Kidney (tissue), 22 donors: ENCODE measurements at places on chromosomes 2 and 18.

GRCh38 chr2:143847257-143847656, 672.7 kb downstream of the ZEB2 start:
- no peak overlapping the region for H3K4me3 ChIP-seq
- no peaks in the 10 kb centered on the region for H3K36me3 ChIP-seq
- no peaks in the 10 kb centered on the region for H3K4me1 ChIP-seq

DNA sequence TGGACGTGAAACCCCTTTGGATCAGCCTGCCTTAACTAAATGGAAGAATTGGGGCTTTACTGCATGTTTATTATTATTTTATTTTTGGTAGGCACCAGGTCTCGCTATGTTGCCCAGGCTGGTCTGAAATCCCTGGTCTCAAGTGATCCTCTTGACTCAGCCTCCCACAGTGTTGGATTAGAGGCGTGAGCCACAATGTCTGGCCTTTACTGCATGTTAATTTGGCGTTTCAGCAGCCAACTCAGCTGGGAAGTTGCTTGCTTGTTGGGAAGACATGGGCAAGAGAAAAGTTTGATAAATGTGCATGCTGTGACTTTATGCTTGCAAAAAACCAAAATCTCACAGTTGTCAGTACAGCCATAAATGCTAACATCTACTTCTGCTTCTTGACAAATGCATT, 105.1 kb downstream of the FMNL2 start:
- no peak overlapping the region for H3K4me3 ChIP-seq
- H3K27me3 ChIP-seq: no peaks in the 10 kb centered on the region
- no peaks in the 10 kb centered on the region for H3K36me3 ChIP-seq
- no peak overlapping the region for H3K27ac ChIP-seq
- H3K4me1 ChIP-seq: peaks cover 9% of the 10 kb centered on the region

GRCh38 chr2:175815537-175815936, 186.5 kb downstream of the LNPK start:
- no peak for DNase-seq
- H3K27me3 ChIP-seq: no peaks in the 10 kb centered on the region
- H3K4me3 ChIP-seq: no peak overlapping the region
- no peaks in the 10 kb centered on the region for H3K36me3 ChIP-seq
- no peak overlapping the region for H3K27ac ChIP-seq

DNA sequence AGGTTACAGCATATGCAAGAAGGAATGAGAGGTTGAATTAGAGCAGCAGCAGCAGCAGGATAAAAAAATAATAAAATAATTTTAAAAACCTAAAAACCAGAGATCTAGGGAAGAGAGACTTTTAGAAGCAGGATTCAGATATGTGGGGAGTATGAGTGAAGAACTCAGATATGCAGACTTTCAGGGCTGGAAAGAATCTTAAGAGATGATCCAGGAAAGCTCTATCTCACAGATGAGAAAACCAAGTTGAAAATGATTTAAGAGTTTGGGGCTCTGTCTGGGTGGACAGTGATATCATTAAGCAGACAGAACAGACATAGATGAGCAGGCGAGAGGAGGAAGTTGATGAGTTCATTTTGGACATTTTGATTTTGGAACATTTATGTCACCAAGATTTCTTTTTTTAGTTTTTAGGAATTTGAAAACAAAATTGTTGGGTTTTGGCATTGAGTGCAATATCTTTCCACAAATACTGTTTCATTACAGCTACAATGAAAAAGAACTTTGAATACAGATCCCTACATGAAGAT, 31.8 kb downstream of the BCL2 start:
- no peak for DNase-seq
- H3K4me1 ChIP-seq: no peaks in the 10 kb centered on the region
- no peaks in the 10 kb centered on the region for H3K36me3 ChIP-seq
- H3K27me3 ChIP-seq: no peaks in the 10 kb centered on the region

DNA sequence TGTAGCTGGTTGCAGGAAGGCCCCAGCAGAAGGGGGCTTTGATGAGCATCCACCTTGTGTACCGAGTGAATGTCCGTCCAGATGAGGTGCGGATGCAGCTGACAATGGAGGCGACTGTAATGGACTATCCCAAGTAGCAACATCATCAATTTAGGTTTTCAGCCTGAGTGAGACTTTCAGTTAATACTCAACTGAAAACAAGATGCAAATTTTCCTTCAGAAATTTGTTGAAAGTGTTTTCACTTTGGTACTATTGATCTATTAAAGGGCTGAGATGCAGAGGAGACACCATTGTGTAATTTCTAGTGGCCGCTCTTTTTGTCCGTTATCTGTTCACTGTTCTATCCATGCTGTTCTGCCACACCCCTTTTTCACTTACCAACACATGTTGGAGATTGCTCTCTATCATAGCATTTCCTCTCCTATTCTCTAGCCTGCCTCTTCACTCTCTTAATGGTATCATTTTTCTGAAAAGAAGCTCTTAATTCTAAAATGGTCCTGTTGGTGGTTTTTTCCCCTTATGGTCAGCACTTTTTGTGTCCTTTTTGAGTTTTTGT, 12.0 kb upstream of the CASP8 start:
- DNase-seq: no peak
- no peak overlapping the region for H3K4me3 ChIP-seq
- H3K27me3 ChIP-seq: no peaks in the 10 kb centered on the region
- no peaks in the 10 kb centered on the region for H3K36me3 ChIP-seq
- H3K27ac ChIP-seq: no peak overlapping the region

DNA sequence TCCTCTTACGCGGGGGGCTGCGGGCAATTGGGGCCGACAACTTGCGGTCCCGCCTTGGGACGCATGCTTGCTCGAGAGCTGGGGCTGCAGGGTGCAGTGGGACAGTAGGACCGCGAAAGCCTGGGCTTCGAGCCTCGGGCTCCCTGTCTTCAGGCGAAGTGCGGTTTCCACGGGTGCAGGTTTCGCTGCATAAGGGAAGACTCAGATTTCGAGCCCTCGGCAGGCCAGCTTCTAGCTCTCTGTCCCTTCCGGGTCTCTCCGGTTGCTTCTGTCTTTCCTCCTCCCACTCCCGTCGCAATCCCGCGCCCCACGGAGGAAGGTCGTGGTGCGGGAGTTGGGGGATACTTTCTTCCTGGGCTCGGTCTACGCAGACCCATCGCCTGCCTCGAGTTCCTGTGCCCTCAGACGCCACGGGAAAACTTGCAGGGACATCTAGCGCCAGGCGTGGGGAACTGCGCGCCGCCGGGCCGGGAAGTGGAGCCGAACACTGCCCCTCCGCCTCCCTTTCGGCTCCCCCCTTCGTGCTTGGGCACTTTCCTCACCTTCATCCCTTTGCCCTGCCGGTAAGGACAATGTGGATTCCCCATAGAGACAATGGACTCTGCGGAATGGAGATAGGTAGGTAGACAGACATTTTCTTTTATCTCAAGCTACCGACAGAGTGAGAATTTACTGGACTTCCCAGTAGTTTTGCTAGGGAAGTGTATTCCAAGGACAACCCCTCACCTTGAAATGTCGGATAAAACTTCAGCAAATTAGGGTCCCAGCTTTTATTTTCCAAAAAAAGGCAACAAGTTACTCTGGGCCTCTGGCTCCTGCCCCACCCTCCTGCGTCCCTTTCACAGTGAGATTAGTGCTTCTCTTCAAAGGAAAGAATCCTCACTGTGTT, 4.2 kb upstream of the HOXD13 start:
- no peaks in the 10 kb centered on the region for H3K36me3 ChIP-seq
- peaks cover 10% of the 10 kb centered on the region for H3K4me1 ChIP-seq
- no peak overlapping the region for H3K4me3 ChIP-seq
- peaks cover 90% of the 10 kb centered on the region for H3K27me3 ChIP-seq
- H3K27ac ChIP-seq: no peak overlapping the region

DNA sequence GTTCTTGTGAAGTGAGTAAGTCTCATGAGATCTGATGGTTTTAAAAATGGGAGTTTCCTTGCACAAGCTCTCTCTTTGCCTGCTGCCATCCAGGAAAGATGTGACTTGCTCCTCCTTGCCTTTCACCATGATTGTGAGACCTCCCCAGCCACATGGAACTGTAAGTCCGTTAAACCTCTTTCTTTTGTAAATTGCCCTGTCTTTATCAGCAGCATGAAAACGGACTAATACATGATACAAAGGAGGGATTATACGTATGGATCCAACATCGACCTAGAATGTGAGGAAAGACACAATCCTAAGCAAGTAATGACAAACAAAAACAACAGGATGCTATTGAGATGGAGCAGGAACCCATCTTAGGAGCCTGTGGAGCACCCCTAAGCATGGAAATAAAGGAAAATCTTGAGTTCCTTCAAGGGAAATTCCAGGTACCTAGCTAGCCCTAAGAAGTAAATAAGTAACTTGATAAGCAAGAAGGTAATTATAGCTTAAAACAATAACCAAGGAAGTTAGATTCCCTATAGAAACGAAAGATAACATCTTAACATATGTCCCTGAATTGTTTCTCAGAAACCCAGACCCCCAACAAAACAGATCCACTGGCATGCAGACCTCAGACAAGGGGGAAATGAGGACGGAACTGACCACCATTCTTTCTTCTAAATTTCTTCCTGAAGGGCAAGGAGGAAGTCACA, 1.5 kb upstream of the TNFRSF11A start:
- peaks cover 19% of the 10 kb centered on the region for H3K27me3 ChIP-seq
- H3K27ac ChIP-seq: no peak overlapping the region
- no peaks in the 10 kb centered on the region for H3K36me3 ChIP-seq
- no peak for DNase-seq

GRCh38 chr2:127197475-127198385, 22.4 kb downstream of the CYP27C1 start:
- no peak overlapping the region for H3K27ac ChIP-seq
- no peaks in the 10 kb centered on the region for H3K4me1 ChIP-seq
- DNase-seq: peak; percentile 85

DNA sequence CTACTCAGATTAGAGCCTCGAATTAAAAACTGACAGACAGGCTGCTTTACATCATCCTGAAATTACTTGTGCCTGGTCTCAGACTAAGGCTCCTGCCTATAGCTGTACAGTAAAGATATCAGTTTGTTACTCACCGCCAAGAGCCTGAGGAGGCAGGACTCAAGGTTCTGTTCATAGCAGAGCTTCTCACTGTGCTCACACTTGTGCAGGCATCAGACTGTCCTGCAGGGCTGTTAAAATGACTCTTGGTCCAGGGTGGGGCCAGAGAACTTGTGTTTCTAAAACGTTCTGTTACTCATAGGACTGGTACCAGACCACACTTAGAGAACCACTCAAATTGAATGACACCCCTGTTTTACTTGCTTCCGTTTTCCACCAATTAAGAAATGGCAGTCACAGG, 310.0 kb downstream of the DPP10 start:
- no peaks in the 10 kb centered on the region for H3K27me3 ChIP-seq
- no peaks in the 10 kb centered on the region for H3K4me1 ChIP-seq
- H3K27ac ChIP-seq: no peak overlapping the region
- no peaks in the 10 kb centered on the region for H3K36me3 ChIP-seq
- no peak for DNase-seq
- no peak overlapping the region for H3K4me3 ChIP-seq
